CD4-positive, alpha-beta T cell treated with Interleukin-12 subunit alpha and Interleukin-12 subunit beta, for 1 hour (primary cell): ENCODE measurements at places on chromosomes 1 and 21.

DNA sequence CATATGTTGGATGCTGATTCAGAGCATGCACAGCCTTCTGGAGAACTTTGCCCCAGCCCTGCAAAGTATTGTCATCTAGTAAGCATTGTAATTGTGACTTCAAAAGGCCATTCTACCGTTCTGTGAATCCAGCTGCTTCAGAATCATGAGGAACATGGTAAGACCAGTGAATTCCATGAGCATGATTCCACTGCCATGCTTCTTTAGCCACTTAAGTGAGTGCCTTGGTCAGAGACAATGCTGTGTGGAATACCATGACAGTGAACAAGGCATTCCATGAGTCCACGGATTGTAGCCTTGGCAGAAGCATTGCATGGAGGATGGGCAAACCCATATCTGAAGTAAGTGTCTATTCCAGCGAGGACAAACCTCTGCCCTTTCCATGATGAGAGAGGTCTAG, 123.7 kb downstream of the S1PR1 start:
- no peak for DNase-seq

- no peak for DNase-seq
These were observed 22.4 kb upstream of the DR1 start for GRCh38 chr1:93323185-93323820.

GRCh38 chr1:40648200-40648599, 17.3 kb downstream of the RIMS3 start:
- no peak for DNase-seq

DNA sequence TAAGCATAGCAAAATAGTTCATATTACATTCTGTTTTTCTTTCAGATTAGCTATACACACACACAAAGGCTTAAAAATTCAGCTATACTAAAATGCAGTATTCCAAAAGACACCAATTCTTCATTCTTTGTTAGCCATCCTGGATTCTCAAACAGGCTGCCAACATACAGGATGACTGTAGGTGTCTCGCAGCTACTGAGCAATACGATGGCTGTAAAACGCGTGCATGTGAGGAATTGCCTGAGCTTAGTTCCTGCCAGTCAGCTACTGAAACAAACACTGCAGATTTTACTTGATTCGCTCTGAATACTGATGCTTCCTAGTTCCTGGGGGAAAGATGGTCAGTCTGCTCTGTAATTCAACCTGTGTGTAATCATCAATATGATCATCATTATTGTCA, 24.7 kb upstream of the HMGN1 start:
- peak; percentile 28 for DNase-seq

- no peak for DNase-seq
These were observed 66.7 kb downstream of the BARHL2 start for GRCh38 chr1:90650401-90650800.

DNA sequence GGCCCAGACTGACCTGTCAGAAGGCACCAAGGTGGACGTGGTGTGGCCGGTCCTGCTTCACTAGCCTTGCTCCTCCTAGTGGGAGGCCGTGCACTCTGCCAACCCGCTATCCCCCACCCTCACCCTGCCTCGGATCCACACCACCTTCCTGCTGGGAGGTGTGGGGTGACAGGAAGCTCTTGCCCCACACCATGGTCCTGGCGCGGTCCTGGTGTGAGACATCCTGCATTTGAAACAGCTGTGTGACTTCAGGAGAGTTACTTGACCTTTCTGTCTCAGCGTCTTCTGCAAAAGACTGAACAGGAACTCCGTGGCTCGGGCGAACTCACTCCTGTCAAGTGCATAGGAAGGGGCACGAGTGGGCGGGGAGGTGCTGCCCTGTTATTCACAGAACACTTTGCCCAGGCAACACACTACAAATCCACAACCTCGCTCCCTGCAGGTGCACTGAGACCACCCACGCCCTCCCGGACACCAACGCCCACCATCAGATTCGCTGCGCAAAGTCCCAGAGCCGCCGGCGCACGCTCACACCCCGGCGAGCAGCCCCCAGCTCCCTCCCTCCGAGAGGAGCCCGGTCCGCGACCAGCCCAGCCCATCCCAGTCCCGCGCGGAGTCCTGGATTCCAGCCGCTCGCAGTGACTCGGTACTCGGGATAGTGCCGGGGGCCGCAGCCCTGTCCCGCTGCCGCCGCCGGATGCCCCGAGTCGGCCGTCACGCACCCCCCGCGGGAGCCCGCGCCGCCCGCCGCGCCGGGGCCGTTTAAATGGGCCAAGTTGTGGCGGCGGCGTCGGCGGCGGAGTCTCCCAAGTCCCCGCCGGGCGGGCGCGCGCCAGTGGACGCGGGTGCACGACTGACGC, at the start of gene SAMD11:
Gene SAMD11, plus strand, starts transcription at position 793 of the 860 bp plus-strand sequence. CDS start 509 bp downstream, outside the sequence.
- peak; percentile 77 for DNase-seq

GRCh38 chr1:244863491-244864252, 671 bp downstream of the HNRNPU start:
- no peak for DNase-seq

DNA sequence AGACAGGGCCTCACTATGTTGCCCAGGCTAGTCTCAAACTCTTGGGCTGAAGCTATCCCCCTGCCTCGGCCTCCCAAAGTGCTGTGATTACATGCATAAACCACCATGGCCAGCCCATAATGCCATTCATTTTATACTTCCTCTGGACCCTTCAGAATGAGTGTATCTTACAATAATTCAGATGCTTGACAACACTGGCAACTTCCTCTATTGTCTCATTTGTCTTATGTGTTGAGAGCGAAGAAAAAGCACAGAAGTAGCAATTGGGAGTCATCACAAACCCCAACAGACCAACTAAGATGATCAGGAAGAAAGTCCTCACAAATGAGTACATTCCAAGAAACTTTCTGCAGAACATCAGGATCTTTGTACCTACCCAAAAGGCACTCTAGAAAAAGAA, 191.9 kb downstream of the RERE start:
- DNase-seq: no peak

GRCh38 chr1:106926803-106927582, 129.5 kb upstream of the PRMT6 start:
- no peak for DNase-seq

DNA sequence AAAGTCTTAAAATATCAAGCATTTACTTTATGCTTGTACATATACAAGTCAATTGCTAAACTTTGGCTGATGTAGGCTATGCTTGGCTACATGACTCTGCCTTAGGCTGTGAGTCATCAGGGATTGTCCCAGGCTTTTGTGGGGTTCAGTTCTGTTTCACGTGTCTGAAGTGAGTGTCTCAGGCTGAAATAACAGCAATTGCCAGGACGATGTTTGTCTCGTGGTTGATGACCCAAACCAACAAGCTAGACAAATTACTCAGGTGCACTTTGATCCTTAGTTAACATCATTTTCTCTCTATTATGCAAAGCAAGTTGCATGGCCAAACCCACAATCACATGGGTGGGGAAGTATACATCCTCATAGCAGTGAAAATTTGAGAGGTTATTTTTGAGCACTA, 410.1 kb downstream of the BRINP3 start:
- no peak for DNase-seq

GRCh38 chr1:180662709-180663108, 30.9 kb downstream of the XPR1 start:
- no peak for DNase-seq

- no peak for DNase-seq
These were observed 44.1 kb downstream of the COL18A1 start for GRCh38 chr21:45448810-45449657.
